ENCODE measurements at places on chromosomes 5 and 9.
A peak's percentile ranks its signal among the peaks of the same experiment; 100 is the strongest.

DNA sequence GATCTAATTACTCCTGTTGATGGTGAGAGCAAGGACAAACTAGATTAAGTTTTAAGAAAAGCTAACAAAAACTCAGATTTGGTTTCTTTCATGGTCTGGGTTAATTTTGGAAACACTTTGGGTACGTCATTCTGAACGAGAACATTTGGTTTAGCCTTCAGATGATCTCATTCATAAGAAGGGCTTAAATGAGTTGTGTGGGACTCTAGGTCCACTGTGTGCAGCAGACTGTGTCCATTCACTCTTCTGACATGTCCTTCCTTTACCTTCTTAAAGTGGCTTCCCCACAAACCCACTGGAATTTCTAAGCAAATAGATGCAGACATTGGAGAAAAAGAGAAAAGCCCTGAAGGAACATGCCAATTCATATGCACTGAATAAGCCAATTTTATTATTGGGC, 96.8 kb downstream of the FBXO4 start:
- no peak for DNase-seq

- DNase-seq, result no peak
Measured at GRCh38 chr5:6492934-6493333, 44.3 kb downstream of the UBE2QL1 start.

DNA sequence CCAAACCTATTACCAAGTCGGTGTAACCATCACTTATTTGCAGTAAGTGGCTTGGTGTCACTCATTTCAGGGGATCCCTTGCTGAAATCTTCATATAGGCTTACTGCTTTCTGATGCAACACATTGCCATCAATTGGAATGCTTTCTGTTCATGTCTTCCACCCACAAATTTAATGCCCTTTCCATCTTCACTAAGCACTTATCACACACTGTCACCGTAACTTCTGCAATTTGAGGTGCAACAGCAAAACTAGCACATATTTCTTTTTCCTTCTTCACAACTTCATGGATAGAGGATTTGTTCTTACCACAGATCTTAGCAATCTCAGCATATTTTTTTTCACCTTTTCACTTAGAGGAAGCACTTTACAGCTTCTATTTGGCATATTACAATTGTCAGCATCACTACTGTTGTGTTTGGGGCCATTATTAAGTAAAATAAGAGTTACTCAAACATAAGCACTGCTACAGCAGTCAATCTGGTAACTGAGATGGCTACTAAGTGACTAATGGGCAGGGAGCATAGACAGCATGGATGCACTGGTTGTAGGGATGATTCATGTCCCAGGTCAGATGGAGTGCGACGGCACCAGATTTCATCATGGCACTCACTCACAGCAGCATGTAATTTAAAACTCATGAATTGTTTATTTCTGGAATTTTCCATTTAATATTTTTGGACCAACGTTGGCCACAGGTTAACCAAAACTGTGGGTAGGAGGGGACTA, 70.1 kb downstream of the PIP5K1B start:
- no peak for DNase-seq

GRCh38 chr5:38582293-38582974, 26.0 kb upstream of the LIFR start:
- DNase-seq, result no peak

GRCh38 chr5:206406-206805, 11.5 kb downstream of the CCDC127 start:
- DNase-seq, result no peak

DNA sequence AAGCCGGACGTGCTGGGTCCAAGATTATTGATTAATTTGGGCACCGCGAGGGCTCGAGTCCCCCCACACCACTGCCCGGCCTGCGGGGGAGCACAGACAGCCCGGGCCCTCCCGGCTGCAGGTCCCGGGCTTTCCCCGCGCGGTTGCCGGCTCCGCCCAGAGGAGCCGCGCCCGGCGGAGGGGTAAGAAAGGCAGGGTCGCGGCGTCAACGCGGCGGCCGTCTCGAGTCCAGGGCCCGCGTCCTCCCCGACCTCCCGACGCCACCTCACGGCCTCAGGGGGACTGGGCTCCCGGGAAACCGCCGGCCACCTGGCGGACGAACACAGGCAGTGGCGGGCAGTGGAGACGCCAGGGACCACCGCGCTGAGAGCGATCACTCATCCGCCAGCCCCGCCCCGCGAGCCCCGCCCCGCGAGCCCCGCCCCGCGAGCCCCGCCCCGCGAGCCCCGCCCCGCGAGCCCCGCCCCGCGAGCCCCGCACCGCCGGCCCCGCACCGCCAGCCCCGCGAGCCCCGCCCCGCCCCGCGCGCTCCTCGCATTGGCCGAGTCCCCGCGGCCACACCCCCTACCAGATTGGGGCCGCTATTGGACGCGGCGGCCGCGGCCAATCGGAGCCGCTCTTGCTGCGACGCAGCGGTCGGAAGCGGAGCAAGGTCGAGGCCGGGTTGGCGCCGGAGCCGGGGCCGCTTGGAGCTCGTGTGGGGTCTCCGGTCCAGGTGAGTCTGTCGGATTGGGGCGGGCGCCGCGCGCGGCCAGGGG, at the start of gene MRPL41:
MRPL41 (plus strand) TSS at position 616 of the 758 bp plus-strand sequence. CDS start 203 bp downstream, outside the sequence.
- peak; percentile 84 for DNase-seq

GRCh38 chr5:122076669-122077365, 1.2 kb downstream of the LOX start:
- DNase-seq, result no peak

- DNase-seq, result no peak
Measured at GRCh38 chr9:109064963-109065702, 51.8 kb upstream of the CTNNAL1 start.

DNA sequence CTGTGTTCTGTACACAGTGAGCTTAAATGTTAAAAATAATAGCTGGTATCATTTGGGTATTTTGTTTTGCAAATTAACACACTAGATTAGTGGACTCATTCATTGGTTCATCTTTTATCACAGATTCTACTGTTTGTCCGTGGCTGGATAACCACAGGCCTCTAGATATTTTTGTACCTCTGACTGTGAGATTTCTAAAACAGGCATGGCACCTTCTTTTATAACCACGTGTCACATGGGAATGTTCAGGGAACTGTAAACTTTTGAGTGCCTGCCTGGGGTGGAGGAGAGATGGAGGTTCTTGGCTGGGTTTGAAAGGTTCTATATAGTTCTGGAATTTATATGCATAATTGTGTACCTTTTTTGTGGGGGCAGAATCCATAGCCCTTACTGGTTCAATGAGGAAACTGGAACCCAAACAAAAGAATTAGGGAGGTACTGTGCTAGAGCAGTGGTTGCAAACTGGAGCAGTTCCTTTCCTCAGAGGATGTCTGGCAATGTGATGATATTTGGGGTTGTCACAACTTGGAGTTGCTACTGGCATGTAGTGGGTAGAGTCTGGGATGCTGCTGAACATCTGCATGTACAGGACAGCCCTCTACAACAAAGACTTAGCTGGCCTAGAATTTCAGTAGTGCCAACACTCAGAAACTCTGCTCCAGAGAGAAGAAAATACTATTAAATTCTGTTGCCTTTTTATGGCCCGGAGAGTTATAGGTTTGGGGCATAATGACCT, 16.9 kb downstream of the TLE4 start:
- DNase-seq, result no peak

- no peak for DNase-seq
Measured at GRCh38 chr9:75200892-75201470, 112.7 kb downstream of the OSTF1 start.

DNA sequence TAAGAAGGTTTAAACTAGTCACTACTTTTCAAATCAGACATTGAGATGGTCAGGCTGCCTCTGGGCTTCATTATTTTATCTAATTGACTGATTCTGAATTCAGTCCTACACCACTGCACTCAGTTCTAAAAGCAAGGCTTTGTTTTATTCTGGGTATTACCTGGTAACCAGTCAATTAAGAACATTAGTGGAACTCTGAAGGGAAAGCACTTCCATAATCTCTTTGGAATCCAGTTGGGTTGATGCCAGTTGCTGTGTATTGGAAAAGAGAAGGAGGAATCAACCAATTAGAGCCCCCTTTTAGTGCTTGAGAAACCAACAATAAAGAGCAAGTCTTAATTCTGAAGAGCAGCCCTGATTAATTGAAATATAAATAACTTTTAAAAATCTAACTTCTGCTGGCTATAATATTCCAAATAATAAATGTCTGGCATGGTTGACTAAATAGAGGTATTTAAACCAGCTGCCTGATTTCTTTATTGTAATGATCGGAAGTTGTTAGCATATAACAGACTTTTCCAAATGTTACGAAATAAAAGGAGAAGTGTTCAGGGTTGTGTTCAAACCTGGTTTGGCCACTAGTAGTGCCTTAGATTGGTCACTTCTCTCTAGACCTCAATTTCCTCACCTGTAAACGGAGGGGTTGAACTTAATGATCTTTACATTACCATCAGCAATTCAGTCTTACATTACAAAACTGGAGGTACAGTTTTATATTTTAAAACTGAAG, 32.0 kb downstream of the CPEB4 start:
- no peak for DNase-seq

- DNase-seq, result peak; percentile 2
Measured at GRCh38 chr5:171984748-171985419, 21.6 kb downstream of the FBXW11 start.

GRCh38 chr5:137136991-137137632, 362.0 kb downstream of the SPOCK1 start:
- DNase-seq, result no peak

DNA sequence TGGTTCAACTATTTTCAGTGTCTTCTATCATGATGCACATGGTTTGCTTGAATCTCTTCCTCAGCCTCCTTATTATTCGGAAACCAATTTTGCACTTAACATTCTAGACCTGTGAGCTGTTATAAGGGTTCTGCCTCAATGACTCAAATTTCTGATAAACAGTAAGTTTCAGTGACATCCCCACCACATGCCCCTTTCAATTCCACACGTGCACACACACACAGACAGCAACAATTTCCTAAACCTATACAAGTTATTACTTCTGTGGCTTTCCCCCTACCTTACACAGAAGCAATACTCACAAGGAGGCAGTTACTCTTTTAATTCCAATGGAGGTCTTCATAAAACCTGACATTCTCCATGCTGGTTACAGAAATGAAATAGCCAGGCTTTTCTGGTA, 102.4 kb downstream of the ELAVL2 start:
- no peak for DNase-seq

- no peak for DNase-seq
Measured at GRCh38 chr5:53219174-53219573, 109.6 kb upstream of the MOCS2 start.

GRCh38 chr9:77764894-77765780, 117.0 kb upstream of the GNA14 start:
- no peak for DNase-seq

DNA sequence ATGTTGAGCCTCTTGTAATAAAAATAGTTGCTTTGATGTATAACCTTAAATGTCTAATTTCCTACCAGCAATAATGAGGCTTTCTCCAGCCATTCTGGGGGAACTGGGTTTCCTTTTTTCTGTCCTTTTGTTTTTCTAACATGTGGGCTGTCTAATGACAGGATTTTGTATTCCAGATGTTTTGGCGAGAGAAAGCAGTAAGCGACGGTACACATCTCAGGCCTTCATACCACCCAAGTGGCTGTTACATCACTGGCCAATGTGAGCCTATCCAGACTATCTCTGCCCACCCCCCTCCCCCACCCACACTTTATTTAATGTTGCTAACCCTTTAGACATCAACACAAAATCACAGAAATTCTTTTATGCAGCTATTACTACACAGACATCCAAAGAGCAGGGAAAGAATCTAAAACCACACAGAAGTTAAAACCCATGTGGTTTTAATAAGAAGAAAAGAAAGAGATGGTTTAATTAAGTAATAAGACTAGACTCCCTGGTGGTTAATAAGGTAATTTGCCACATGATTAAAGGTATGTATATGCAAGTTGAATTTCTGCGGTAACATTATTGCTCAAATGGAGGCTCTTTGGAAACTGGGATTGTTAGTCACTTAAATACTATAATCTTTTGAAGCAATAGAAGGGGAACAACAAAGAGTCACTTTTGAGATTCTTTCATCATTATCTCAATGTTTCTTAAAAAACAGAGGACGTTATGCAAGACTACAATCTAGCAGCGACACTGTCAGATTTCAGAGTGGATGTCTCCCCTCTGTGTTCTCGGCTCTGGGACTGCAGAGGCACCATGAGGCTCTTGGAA, 365.1 kb downstream of the ENC1 start:
- DNase-seq, result no peak

DNA sequence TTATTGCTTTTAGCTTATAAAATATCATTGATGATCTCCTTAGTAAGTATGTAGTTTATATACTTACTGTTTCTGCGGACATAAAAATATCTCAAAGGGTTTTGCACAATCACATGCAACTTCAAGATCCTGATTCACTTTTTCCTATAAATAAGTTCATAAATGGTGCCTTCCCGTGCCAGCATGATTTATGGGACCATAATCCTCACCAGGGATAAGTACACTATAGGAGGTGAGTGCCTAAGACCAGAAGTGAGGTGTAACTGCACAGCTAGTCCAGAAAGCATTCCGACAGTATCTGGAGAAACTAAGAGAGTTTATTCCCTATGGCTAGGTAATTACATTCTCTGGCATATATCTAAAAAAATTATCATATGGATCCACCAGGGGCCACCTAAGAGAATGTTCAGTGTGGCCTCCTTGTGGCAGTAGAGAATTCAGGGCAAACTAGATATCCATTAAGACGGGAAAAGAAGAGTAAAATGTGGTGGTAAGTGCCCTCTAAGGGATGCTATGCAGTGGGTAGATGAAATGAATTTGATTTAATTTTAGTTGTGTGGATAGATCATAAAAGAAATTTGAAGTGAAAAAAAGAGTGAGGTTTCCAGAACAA, 402.5 kb upstream of the SLC24A2 start:
- no peak for DNase-seq

DNA sequence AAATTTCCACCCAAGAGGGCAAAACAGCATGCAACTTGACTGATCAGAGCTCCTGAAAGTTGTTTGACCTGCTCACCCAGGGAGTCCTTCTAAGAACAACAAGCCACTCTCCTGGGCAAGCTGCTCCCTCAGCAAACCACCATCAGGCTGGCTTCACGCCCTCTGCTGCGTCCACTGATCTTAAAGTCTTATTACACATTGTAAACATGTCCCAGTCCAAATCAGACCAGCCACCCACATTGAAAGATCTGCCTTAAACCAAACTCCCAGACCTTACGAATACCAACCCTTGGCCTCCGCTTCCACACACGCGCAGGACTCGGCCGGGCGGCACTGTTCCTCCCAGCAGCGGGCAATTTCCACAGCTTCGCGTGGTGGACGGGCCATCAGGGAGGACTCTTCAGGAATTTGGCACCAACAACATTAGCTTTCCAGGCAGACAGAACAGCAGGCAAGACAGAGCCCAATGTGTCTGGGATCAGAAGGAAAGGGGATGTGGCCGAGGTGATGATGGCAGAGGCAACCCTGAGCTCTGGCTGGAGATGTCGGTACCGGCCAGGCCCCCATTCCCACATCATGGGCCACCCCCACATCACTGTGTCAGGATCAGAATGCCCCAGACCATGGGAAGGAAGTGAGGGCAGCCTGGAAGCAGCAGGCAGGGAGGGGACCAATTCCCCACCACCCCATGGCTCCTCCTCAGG, 56.8 kb downstream of the SEMA4D start:
- no peak for DNase-seq
